ENCODE measurements at places on chromosomes 12 and 14. TPM values are rescaled to one million over a fixed set of nuclear protein-coding genes. Genes with fewer than 3 reads are reported as not detected.
A peak's percentile ranks its signal among the peaks of the same experiment; 100 is the strongest.

Gene NANOG
- not detected for total RNA-seq

Gene TMEM63C
- 0.68 TPM for total RNA-seq

Gene SPRING1
- total RNA-seq = 44.0 TPM

DNA sequence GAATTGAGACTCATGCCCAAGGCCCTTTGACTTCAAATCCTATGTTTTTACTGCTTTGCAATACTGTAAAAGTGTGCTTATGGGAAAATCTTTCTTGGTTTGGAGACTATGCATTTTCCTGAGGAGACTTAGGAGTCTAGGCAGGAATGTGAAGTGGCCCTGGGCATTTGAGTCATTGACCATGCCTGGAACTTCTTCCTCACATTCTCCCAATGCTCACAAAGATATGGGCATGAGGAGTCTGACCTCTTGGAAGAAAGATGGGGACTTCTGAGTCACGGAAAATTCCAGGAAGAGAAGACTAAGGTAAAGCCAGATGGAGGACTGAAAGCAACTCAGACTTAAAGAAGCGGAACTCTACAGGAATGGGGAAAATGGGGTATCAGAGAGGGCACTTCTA is 38.2 kb upstream of the ZNF641 start:
- H3K4me1 ChIP-seq = no peaks in the 10 kb centered on the region
- H3K27me3 ChIP-seq = no peaks in the 10 kb centered on the region
- no peak overlapping the region for H3K4me3 ChIP-seq
- H3K27ac ChIP-seq = no peak overlapping the region

Gene KRT81
- not detected for total RNA-seq

Gene EMC9
- total RNA-seq = 28.1 TPM

Gene CLEC4D
- total RNA-seq = not detected

Gene PROX2
- total RNA-seq = 0.33 TPM

DNA sequence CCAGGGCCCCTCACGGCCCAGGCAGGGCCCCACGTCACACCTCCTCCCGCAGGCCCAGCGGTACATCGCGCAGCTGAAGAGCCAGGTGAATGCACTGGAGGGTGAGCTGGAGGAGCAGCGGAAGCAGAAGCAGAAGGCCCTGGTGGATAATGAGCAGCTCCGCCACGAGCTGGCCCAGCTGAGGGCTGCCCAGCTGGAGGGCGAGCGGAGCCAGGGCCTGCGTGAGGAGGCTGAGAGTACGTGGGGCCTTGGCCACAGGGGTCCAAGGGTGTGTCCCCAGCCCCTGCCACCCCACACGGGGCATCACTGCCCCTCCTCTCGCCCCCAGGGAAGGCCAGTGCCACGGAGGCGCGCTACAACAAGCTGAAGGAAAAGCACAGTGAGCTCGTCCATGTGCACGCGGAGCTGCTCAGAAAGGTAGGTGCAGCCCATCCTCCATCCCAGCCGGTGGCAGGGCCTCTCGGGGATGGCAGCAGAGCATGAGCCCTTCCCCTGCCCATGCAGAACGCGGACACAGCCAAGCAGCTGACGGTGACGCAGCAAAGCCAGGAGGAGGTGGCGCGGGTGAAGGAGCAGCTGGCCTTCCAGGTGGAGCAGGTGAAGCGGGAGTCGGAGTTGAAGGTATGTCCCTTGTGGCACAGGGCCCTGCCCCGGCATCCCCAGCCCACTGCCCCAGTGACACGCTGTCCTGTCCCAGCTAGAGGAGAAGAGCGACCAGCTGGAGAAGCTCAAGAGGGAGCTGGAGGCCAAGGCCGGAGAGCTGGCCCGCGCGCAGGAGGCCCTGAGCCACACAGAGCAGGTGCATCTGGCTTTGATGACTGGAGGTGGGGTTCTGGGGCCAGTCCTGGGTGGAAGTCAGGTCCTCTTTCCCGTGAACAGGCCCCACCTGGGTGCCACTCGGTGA is 20.9 kb downstream of the HIP1R start:
- no peaks in the 10 kb centered on the region for H3K4me1 ChIP-seq
- H3K27me3 ChIP-seq = no peaks in the 10 kb centered on the region
- no peak overlapping the region for H3K27ac ChIP-seq
- H3K4me3 ChIP-seq = no peak overlapping the region
- no peaks in the 10 kb centered on the region for H3K36me3 ChIP-seq

Gene UBE3B
- total RNA-seq = 40.2 TPM

DNA sequence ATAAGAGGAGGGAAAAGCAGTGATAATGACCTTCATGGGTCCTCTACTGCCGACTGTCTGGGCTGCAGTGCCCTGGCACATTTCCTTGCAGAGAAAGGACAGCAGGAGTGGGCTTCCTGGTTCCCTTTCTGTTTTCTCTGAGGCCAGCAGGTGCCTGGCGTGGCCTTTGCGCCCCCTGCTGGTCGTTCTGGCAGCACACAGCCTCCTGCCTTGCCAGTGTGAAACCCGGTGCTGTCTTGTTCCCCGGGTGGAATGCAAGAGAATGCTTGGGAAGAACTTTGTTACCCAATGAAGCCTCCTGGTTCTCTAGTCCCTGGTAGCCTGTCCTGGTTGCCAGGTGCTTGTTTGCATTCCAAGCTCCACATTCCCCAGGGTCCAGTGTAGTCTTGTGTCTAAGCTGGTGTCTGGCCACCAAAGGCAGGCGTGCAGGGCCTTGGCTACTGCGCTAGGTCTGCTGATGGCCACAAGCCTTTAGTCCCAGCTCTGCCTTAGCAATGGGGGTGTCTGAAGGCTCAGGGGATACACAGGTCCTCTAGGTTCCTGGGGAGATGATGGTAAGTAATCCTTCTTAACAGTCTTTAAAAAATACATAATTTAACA is 1392.4 kb upstream of the TMEM132C start:
- no peak overlapping the region for H3K27ac ChIP-seq
- H3K27me3 ChIP-seq = no peaks in the 10 kb centered on the region
- H3K4me3 ChIP-seq = no peak overlapping the region
- no peaks in the 10 kb centered on the region for H3K36me3 ChIP-seq
- H3K4me1 ChIP-seq = no peaks in the 10 kb centered on the region

DNA sequence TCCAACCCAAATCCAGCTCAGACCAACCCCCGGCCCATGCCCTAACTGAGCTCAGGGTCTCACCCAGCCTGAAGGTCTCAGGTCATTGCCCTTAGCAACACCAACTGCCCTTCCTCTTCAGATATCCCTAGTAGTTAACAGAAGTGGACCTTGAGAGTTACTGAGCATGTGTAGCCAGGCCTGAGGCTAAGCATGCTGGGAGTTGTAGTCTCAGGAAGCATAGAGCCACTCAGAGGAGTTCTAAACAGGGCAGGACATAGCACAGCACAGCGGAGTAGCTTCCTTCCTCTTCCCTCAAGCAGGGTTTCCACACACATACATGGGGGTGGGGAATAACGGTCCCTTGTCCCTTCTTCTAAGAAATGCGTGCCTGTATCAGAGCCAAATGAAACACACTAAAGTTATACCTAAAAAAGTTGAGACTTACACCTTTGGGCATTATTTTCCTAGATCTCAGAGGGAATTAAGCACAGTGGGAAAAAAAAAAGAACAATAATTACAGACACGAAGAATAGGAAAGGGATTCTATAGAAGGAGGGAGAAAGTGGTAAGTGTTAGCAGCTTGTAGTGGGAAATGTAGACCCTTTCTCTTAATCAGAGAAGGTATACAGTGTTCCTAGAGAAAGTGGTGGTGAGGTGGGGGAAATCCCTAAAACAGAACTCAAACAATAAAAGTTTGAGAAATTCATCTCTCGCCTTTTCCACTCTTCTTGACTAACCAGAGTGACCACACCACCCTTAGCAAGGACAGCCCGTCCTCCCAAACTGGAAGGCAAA is 4.4 kb downstream of the KMT2D start:
- peak overlapping the region; percentile 83 for H3K4me3 ChIP-seq
- peaks cover 37% of the 10 kb centered on the region for H3K36me3 ChIP-seq

DNA sequence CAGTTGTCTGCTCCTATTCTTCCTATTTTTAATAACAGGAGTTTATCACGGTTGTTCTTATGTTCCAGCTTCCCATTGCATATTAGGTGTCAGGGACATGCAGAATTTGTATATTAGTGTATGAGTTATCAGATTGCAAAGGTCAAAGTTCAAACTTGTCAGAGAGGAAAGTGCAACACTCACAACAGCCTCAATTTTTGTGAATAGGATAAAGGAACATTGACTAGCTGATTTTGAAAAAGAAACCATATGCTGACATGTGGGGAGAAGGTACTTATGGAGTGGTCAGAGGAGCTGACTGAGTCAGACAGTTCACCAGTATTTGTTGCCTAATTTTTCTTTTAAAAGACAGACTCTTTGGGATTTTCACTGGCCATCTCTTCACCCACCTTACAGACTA is 222.1 kb downstream of the C12orf50 start:
- no peaks in the 10 kb centered on the region for H3K4me1 ChIP-seq
- H3K36me3 ChIP-seq = no peaks in the 10 kb centered on the region
- no peak overlapping the region for H3K27ac ChIP-seq
- no peak overlapping the region for H3K4me3 ChIP-seq
- DNase-seq = no peak
- H3K27me3 ChIP-seq = no peaks in the 10 kb centered on the region

Gene PGF
- total RNA-seq = 0.29 TPM

DNA sequence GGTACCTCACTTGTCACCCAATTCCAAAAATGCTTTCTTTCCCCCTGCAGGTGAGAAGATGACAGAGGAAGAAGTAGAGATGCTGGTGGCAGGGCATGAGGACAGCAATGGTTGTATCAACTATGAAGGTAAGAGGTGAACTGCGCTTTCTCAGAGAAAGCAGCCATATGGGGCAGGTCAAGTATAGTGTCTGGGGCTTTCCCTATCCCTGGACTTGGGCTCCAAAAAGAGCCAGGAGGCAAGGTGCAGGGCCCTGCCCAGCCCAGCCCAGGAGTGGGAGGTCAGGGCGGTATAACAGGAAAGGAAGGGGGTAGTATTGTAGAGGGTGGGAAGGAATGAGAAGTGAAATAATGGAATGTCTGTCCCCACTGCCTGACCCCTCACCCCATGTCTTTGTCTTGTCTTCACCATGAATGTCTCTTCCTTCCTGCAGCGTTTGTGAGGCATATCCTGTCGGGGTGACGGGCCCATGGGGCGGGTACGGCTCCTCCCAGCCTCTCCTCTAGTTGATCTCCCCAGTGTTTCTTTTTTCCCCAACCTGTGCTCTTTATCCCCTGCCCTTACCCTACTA is 2.1 kb downstream of the MYL6 start:
- DNase-seq = peak; percentile 62
- H3K4me1 ChIP-seq = peaks cover 37% of the 10 kb centered on the region
- no peaks in the 10 kb centered on the region for H3K27me3 ChIP-seq
- peak overlapping the region; percentile 80 for H3K4me3 ChIP-seq

DNA sequence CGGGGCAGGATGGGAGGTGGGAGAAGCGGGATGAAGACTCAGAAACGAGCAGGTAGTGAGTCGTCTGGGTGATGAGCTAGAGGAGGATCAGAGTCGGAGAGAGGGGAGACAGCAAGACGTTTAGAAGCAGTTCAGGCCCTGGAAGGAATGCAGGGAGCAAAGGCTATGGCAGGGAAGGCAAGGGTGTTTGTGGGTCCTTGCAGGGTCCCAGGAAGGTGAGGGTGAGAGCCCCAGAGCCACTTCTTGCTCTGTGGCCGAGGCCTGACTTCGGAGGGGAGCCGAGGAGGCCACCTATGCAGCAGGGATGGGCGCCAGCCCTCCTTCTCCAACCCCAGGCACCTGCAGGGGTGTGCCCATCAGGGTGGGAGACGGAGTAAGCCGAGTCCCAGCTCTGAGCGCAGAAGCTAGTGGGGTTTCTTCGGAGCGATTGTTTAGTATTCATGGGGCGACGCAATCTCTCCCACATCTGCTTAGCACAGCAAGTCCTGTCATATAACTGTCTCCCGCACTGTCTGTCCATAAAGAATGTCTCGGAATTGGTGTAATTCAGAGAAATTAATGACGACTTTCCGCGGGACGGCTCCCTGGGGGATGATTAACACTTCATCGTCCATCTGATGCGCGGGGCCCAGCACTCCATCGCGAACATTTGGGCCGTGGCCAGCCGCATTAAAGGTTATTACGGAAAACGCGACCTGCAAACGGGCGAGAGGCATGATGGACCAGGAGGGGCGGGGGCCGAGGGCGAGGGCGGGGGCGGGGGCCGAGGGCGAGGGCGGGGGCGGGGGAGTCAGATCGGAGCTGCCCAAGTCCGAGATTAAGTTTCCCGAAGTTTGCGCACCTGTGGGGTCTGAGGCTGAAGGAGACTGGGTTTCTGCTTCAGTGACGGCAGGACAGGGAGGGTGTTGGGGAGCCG is 12.2 kb upstream of the CALCOCO1 start:
- H3K4me1 ChIP-seq = peaks cover 23% of the 10 kb centered on the region
- no peak overlapping the region for H3K27ac ChIP-seq
- H3K36me3 ChIP-seq = no peaks in the 10 kb centered on the region
- no peak for DNase-seq
- H3K4me3 ChIP-seq = peak overlapping the region; percentile 55

- no peak overlapping the region for H3K4me3 ChIP-seq
- no peak overlapping the region for H3K27ac ChIP-seq
- no peaks in the 10 kb centered on the region for H3K4me1 ChIP-seq
- H3K27me3 ChIP-seq = peaks cover 14% of the 10 kb centered on the region
Observed at GRCh38 chr12:53824001-53824712, 72.4 kb upstream of the CISTR start.

DNA sequence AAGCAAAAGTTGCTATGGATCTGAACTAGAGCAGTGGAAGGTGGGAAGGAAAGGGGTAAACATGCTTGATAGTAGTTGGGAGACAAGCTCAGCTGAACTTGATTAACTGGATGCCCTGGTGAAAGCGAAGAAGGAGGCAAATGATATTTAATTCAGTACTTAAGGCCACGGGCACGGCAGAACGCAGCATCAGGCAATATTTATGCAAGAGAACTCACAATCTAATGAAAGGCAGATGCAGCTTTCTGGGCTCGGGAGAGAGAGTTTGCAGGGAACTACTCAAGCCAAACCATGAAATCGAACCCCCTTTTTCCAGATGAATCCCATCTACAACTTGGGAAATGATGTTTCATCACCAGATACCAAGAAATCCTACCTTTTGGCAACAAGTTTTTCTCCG is 3.5 kb upstream of the CNIH1 start:
- no peak for DNase-seq
- no peaks in the 10 kb centered on the region for H3K27me3 ChIP-seq
- H3K4me3 ChIP-seq = no peak overlapping the region
- no peak overlapping the region for H3K27ac ChIP-seq
- H3K36me3 ChIP-seq = no peaks in the 10 kb centered on the region

- H3K27me3 ChIP-seq = no peaks in the 10 kb centered on the region
- DNase-seq = no peak
- no peaks in the 10 kb centered on the region for H3K36me3 ChIP-seq
- no peak overlapping the region for H3K4me3 ChIP-seq
Observed at GRCh38 chr12:63777340-63777739, 2.4 kb upstream of the RXYLT1 start.

GRCh38 chr14:81831128-81831820 is 297.6 kb upstream of the SEL1L start:
- no peak overlapping the region for H3K4me3 ChIP-seq
- no peak for DNase-seq
- H3K36me3 ChIP-seq = no peaks in the 10 kb centered on the region
- no peaks in the 10 kb centered on the region for H3K27me3 ChIP-seq
- no peak overlapping the region for H3K27ac ChIP-seq
- H3K4me1 ChIP-seq = no peaks in the 10 kb centered on the region

GRCh38 chr12:3122841-3123678 is 45.9 kb downstream of the TSPAN9 start:
- H3K4me3 ChIP-seq = no peak overlapping the region
- H3K27ac ChIP-seq = no peak overlapping the region
- no peaks in the 10 kb centered on the region for H3K27me3 ChIP-seq
- H3K4me1 ChIP-seq = no peaks in the 10 kb centered on the region
- H3K36me3 ChIP-seq = no peaks in the 10 kb centered on the region

Data from CD8-positive, alpha-beta memory T cell (primary cell).